NCI-H1694 treated with DMSO at 0.1 percent for 48 hours (cell line): ENCODE measurements at places on chromosomes 5 and 9.

GRCh38 chr9:116933251-116933650 is 246.1 kb downstream of the TRIM32 start:
- DNase-seq = no peak

- DNase-seq = no peak
Measured at GRCh38 chr5:55856516-55857246, 5.5 kb downstream of the IL31RA start.

- no peak for DNase-seq
Measured at GRCh38 chr9:36793277-36793676, 220.6 kb downstream of the MELK start.

GRCh38 chr5:59356813-59357380 is 536.6 kb downstream of the PDE4D start:
- DNase-seq = no peak

DNA sequence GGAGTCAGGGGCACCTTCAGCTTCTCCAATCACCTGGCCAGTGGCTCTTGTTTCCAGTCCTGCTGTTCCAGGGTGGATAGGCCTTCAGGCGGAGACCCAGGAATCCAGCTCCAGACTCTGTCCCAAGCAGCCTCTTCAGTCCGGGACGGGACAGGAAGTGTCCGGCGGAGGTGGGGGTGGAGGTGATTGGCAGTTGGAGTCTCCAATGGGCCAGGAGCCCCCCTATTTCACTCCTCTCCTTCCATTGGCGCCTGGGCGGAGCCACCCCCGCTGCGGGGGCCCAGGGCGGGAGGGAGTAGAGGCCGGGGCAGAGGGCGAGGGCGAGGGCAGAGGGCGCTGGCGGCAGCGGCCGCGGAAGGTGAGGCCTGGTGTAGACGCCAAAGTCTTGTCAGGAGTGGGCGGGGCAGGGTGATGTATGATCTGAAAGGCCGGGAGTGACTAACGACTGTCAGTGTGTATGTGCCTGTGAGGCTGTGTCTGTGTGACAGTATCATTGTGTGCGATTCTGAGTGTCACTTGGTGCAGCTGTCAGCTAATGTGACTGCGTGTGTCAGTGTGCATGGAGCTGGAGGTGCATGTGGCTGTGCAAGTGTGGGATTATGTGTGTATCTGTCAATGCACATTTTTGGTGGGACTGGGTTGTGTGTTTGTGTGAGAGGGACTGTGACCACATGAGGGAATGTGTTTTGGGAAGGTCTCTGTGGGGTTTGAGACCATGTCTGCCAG is at the start of gene IL11RA:
IL11RA (plus strand) TSS at position 310 of the 726 bp plus-strand sequence. CDS start 3,033 bp downstream, outside the sequence.
- DNase-seq = peak; percentile 81

- DNase-seq = no peak
Measured at GRCh38 chr9:37192803-37193202, 72.4 kb downstream of the ZCCHC7 start.

GRCh38 chr5:132195727-132196126 is 31.9 kb downstream of the P4HA2 start:
- DNase-seq = no peak

DNA sequence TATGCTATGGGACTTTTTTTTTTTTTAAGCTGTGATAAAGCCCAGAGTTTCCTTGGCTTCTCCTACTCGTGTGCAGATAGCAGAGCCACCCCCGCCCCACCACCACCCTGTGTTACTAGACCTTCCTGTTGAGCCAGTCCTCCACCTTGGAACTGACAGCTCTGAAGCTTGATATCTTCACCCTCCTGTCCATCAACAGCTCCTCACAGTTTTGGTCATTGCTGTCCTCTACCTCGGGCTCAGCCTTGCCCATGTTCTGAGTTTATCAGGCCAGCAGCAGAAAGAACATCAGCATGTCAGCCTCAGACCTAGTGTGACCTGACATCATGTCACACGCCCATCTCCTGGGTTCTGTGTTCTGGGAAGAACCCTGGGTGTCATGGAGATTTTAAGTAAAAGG is 167.1 kb upstream of the RAI14 start:
- no peak for DNase-seq

- DNase-seq = no peak
Measured at GRCh38 chr5:139767960-139768359, 27.6 kb upstream of the PSD2 start.

DNA sequence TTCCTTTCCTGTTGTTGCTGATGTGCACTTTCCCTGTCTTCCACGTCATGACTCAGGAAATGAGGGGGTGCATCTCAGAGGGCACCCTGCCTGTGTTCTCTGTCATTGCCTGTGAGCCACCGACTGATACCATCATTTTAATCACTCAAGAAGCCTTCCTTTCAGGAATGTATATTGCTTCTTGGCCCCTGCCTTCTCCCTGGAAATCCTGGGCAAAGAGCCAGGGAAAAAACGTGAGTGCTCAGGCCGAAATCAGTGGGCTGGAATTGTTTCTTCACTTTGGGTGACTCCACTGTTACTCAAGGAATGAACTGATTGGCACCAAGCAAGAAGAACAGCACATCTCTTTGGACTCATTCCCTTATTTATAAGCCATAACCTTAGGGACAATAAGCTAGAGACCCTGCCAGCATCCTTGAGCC is 126.1 kb downstream of the SNX18 start:
- DNase-seq = no peak

GRCh38 chr5:178058321-178059012 is 54.9 kb upstream of the N4BP3 start:
- no peak for DNase-seq

DNA sequence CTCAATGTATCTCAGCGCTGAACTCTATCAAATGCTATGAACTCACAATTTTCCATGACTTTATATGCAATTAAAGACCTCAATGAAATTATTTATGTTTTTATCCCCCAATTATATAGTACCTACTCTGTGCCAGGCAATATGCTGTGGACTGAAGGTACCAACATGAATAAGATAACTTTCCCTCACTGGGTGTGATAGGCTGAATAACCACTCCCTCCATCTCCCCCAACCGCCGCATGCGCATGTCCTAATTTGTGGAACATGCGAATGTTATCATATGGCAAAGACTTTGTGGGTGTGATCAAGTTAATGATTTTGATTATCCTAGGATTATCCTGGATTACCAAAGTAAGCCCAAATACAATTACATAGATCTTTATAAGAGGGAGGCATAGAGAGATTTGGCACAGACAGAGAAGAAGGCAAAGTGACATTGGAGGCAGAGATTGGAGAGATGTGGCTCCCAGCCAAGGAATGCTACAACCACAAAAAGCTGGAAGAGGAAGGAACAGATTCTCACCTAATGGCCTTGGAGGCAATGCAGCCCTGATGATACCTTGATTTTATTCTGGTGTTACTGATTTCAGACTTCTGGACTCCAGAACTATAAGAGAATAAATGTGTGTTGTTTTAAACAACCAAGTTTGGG is 149.1 kb upstream of the VCAN start:
- no peak for DNase-seq

- no peak for DNase-seq
Measured at GRCh38 chr5:122063836-122064235, 14.2 kb downstream of the LOX start.

GRCh38 chr5:179812135-179812825 is 5.6 kb upstream of the MGAT4B start:
- no peak for DNase-seq

GRCh38 chr9:90894986-90895687 is 93.5 kb downstream of the SYK start:
- no peak for DNase-seq

DNA sequence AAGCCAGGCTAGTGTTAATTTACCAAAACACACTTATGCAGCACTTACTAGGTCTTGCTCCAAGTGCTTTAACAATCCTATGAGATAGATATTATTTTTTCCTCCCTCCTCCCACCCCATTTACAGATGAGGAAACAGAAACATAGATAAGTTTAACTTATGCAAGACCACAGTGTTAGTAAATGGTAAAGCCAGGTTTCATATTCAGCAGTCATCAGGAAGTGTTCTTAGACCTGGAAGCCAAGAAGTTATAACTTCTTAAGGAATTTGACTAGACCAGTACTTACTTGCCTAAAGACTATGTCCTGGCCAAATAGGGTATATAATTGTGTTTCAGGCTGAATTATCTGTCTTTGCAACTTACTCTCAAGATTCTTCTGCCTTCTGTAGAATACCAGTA is 15.9 kb downstream of the ABHD17B start:
- no peak for DNase-seq

DNA sequence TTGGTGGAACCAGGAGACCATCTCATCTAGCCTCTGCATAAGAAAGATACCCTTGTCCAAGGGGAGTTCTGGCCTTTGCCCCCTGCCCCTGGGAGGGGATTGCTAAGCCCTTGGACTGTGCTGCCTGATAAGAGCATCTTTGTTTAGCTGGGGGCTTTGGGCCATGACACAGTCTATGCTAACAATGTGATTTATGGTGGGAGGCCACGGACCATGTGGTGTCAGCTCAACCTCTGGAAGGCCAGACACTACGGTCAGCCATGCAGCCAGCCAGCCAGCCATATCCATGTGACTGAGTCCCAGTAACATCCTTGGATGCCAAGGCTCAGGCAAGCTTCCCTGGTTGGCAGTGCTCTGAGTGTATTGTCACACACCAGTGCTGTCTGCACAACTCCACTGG is 244.4 kb downstream of the FSTL4 start:
- no peak for DNase-seq

DNA sequence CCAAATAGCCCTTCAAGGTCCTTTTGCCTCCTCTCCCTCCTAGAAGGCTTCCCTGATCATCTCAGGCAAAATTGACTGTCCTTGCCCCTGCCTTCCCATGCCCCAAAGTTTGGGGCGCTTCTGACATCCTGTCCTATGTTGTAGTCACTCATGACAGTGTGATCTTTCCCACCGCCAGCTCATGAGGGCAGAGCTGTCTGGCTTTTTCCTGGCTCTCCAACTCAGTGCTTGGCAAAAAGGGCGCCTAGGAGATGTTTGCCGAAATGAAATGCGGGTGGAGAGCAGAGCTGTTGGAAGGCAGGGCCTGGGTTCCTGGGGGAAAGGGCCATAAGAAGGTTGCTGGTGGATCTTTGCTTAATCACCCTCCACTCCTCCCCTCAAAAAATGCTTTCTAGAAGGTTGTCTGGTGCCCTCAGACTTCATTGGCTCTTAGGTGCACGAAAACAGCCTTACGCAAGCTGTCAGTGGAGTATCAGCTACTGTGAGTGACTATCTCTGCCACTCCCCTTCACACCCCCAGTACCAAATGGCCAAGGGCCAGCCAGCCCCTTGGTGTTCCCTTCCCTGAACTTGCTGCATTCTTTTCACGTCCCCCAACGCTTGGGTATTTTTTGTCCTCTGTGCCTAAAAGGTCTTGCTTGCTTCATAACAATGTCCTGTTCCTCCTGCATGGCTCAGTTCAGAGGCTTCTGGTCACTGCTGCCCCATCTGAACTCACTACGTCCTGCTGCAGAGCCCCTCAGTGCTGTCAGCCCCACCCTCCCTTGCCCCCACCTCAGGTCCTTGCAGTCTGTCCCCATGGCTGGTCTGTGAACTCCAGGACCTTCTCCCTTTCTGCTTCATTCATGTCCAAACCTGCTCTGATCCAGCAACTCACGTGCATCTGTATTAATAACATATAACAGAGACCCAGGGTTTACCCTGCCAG is 2.6 kb upstream of the SLC25A51 start:
- no peak for DNase-seq

DNA sequence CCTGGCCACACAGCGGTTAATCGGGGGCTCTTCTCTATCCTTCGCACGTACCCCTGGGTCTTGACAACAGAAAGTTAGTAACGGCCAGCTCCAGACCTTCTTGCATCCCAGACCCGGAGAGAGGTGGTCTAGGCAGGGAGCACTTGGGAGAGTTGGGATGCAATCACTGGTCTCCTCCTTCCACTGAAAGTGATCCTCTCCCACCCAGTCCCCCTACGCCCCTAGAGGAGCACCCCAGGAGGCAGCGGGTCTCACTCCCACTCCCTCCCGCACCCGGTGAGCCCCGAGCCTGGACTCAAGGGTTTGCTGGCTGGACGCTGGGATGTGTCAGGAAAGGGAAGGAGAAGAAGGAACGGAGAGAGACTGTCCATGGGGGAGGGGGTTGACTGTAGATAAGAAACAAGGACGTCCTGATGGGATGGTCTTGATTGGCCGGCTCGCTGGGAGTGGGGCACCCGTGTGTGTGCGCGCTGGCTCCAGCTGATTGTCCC is 2.0 kb downstream of the RORB start:
- no peak for DNase-seq

DNA sequence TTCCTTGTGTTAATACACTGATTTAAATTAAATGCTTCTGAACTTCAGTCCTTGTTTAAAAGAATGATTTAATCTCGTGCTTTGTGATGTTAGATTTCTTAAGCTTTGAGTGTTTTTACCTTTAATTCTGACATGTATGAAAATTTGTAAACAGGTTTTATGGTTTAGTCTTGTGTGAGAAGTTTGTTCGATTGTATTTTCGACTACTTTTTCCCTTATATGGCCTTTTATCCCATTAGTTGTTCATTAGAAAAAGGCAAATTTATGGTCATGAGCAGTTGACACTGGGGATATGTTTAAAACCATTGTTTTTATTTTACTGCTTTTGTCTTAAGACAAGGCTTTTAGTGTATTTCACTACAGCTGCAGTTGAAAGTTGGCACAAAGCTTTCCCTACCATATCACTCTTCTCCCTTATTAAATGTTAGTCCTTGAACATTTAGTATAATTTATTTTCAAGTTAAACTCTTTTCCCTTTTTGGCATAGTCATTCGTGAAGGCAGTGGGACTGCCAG is 3.3 kb downstream of the UBE2R2 start:
- DNase-seq = no peak

- no peak for DNase-seq
Measured at GRCh38 chr5:91528831-91529230, 145.7 kb upstream of the ARRDC3 start.

DNA sequence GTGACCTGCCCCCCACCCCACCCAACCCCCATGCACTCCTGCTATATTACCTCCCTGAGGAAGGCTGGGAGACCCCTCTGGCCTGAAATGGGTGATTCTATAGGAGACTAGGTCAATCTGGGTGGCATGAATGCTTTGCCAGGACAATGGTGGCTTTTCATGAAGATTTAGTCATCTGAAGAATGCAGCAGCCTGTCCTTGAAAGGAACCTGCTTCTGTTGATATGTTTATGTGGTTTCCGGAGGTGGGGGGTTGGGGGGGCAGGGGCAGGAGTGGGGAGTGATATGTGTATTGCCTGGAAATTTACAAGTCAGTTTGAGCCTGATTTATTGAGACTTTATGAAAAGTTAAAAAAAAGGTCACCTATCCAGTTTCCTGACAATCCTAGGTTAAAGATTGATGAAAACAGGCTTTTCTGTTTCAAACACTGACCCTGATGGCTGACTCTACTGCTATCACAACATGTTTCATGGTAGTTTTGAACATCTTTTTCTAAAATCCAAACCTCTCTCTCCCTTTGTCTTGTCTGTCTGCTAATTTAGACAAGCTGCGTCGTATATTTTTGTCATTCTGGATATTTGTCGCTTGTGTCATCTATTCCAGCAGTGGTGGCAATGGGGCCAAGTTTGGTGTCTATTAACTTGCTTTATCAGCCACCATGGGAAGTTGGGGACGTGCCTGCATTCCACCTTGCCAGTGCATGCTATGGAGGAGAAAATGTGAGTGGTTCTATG is 153.7 kb upstream of the EGFLAM start:
- DNase-seq = no peak

- no peak for DNase-seq
Measured at GRCh38 chr9:108331596-108331995, 524.2 kb downstream of the ACTL7B start.

GRCh38 chr9:114244570-114244969 is 78.3 kb upstream of the ORM1 start:
- DNase-seq = no peak
